SJSA1 (cell line): ENCODE measurements at places on chromosomes 1 and 21.

DNA sequence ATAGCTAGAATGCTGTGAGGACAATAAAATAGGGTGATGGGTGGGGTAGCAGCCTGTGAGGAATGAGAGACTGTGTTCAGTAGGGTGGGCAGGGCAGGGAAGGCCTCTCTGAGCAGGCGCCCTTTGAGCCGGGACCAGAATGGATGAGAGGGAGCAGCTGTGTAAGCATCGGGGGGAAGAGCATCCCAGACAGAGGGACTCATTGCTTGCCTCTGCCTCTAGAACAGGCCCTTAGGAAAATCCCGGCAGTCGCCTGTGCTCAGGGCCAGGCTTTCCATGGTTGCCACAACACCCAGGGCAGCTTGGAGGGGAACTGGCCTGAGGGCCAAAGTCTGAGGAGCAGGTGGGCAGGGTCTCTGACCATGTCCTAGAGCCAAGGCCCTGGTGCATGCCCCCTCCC lies 774 bp downstream of the SLC2A7 start:
- no peak for DNase-seq

- DNase-seq, result no peak
Observed at GRCh38 chr1:118396829-118397495, 211.9 kb upstream of the SPAG17 start.

GRCh38 chr1:203063287-203063686 lies 22.5 kb downstream of the MYOG start:
- DNase-seq, result no peak

GRCh38 chr1:15102646-15103045 lies 50.9 kb upstream of the TMEM51 start:
- no peak for DNase-seq

- peak; percentile 75 for DNase-seq
Observed at GRCh38 chr1:235741294-235741693, 91.7 kb upstream of the GNG4 start.

DNA sequence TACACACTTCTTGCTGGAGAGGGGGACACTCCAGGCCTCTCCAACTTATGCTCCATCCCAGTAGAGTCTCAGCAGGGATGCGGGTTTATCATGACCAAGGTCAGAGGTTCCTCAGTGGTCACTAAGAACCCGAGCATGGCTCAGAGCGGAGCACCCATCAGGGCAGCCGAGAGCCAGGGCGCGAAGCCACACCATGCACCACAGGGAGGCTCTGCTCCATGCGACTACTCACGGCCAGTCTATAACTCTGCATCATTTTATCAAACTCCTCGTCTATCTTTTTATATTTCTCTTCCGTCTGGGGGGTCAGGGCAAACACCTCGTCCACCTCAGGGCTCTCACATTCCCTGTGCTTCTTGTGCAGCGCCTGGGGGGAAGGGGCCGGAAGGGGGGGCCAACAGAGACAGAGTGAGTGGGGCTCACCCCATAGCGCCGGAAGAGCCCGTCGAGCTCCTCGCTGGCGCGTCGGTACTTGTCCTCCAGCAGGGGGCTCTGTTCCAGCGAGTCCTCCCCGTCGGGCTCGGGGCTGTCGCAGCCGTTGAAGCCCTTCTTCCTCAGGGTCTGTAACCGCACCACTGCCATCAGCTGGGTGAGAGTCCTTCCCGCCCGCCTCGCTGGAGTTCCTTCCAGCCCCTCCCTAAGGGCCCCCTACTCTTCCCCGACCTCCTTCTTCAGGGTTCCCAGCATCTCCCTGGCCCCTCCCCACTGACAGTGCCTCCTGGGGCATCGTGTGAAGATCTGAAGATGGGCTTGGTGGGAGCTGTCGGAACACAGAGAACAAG lies 20.0 kb downstream of the MEF2D start:
- DNase-seq, result no peak

DNA sequence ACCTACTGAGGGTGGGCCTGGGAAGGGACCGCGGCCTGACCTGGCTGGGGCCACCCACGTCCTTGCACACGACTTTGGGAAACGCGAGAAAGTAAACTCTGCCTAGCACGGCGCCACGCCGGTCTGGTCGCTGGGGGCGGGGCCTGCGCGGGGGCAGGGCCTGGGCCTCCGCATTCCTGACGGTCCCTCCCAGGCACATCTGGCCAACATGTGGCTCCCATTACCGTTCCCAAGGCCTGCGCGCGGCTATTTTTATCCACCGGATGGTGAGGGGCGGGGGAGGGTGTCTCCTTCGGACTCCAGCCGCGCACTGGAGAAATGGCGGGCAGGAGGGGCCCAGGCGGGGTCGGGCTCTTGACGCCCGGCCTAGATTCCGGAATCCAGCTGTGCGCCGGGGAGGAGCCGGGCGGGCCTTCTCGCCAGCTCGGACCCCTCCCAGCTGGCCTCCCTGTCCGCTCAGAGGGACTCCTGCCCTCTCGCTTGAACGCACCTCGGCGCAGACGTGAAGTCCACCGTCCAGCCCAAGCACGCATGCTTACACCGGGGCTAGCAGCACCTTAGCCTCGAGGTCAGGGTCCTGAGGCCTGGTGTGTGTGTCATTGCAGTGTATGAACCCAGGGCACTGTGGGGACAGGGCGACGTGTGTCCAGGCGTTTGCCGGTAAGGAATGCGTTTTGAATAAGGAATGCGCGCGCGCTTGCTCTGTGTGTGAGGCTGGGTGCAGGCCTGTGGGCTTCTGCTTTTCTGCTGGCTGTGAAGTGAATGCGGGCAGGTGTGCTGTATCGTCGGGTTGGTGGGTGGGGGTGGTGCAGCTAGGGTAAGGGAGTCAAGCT lies 2.1 kb downstream of the EVA1B start:
- DNase-seq, result peak; percentile 93

DNA sequence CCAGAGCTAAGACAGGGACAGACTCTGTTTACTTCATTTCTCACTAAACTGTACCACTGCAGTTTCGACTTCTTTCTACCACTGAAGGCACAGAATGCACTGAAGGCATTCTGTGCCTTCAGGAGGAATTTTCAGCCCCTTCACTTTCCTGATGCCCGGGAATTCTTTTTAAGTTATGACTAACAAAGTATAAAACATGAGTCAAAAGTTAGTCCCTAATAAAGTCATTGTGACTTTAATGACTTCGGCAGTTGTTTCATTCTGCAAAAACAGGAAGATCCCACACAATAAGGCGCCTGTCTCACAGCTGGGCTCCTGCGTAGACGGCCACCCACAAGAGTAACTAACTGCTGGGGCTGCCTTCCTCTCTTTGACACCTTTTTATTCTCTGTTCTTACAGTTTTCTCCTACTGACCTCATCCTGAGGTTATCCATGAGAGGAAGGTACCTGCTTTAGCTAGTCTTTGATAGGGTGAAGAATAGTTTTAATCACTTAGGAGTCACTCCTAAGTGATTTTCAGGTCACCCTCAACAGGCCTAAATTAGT lies 183.9 kb upstream of the SGIP1 start:
- DNase-seq, result peak; percentile 94

DNA sequence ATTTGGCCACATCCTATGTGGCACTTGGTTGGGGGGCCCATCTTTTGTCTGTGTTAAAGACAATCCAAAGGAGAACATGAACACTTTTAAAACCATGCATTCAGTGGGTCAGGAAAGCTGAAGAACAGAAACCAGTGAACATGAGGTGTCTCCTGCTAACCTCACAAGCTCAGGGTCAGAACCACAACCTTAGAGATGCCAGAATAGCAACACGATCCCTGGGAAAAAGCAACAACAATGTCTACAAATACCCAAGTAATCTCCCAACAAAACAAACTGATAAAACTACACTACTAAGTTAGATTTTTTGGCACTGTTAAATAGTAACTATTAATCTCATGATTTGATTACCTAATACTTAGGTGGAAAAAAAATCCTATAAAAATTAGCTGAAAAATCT lies 34.1 kb upstream of the GNG4 start:
- DNase-seq, result no peak
